ENCODE measurements at places on chromosomes 12 and 14.
A peak's percentile ranks its signal among the peaks of the same experiment; 100 is the strongest.

DNA sequence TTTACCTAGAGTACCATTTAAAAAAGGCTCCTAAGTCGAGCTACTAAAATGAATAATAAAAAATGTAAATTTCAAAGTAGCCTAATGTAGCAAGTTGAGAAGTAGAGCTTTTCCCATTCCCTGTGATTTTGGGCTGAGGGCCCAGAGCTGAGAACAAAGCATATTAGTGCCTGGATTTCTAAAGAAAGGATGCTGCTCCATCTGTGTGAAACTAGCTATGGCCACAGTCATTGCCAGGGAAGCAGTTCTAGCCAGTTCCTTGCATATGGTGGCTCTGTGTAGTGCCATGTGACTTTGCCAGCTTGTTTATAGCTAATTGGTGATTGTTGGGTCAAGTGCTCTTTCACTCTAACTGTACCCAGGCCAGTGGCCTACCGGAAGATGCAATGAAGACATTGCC, 20.4 kb upstream of the FBXO33 start:
- no peak for DNase-seq

GRCh38 chr12:127677537-127678131, 589.3 kb upstream of the TMEM132C start:
- DNase-seq: peak; percentile 74

GRCh38 chr12:54251667-54252284, 28.1 kb downstream of the CBX5 start:
- peak; percentile 51 for DNase-seq

- DNase-seq: no peak
Observed at GRCh38 chr14:102095871-102096568, 9.2 kb upstream of the HSP90AA1 start.

GRCh38 chr12:6699989-6700645, 498 bp downstream of the PIANP start:
- no peak for DNase-seq

DNA sequence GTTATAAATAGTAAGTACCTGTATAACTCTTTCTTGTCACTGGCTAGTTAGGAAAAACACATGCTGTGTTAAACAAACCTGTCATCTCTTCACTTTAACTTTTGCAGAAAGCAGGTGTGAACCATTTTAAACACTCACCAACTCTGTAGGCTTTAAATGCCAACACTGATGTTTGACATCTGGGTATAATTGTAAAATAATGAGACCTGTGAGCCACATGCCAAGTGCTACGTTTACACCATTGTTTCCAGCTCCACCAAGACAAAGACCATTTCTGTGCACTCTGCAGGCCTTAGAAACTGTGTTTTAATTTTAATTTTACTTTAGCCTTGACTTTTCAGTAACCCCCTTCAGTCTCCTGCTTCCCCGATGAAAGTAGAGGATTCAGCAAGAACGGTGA, 11.0 kb downstream of the TPH2 start:
- DNase-seq: no peak

GRCh38 chr12:30178916-30179315, 395.2 kb upstream of the TMTC1 start:
- no peak for DNase-seq

- DNase-seq: no peak
Observed at GRCh38 chr12:91685917-91686316, 459.7 kb downstream of the BTG1 start.

DNA sequence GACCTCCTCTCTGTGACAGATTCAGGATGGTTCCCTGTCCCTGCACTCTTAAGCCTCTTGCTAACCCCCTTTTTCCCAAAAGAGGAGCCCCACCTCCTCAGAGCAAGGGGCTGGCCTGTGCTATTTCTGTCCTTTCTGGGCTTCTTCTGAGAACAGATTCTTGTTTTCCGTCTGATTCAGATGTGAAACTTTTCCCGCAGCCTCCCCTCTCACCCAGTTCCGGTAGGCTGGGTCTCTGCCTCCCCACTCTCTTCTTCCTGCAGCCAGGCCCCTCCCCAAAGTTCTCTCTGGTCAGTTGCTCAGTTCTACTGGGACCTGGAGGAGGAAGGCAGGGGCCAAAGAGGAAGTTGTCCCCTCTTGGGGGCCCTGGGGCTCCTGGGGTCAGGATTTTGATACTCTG, 11.8 kb downstream of the PDE1B start:
- DNase-seq: no peak

Measured in NCI-H1092 (cell line).